Right lung (tissue), 10 donors: ENCODE measurements at places on chromosomes 3 and 15. TPM values are rescaled to one million over a fixed set of nuclear protein-coding genes. Genes with fewer than 3 reads are reported as not detected.

DNA sequence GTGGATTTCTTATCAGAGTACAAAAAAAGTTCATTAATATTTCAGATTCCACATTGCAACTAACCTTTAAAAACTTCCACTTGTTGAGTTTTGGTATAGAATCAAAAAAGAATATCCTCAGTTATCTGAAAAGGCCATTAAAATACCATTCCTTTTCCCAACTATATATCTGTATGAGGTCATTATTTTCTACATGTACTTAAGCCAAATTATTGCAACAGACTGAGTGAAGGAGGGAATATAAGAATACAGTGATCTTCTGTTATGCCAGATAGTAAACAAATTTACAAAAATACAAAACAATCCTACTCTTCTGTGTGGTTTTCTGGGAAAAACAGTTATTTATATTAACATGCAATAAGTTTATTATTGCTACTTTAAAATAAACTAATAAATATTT lies 5.7 kb upstream of the GANC start:
- DNase-seq, result no peak

GRCh38 chr3:165817160-165817709 lies 20.0 kb downstream of the BCHE start:
- DNase-seq, result no peak

GRCh38 chr15:57319919-57320560 lies 56.3 kb upstream of the CGNL1 start:
- DNase-seq, result no peak

GRCh38 chr15:55991802-55992768 lies 1.3 kb downstream of the NEDD4 start:
- DNase-seq, result no peak

GRCh38 chr3:24254649-24255048 lies 240.0 kb downstream of the THRB start:
- DNase-seq, result no peak

- no peak for DNase-seq
Observed at GRCh38 chr3:48952510-48953118, 34.0 kb downstream of the ARIH2 start.

The CDHR4 gene
- polyA plus RNA-seq, result 5.8 TPM

The RAB7A gene
- polyA plus RNA-seq, result 204 TPM
